ENCODE measurements at places on chromosomes 11 and 22. TPM values are rescaled to one million over a fixed set of nuclear protein-coding genes. Genes with fewer than 3 reads are reported as not detected.

GRCh38 chr11:1953489-1954266 lies 6.5 kb downstream of the MRPL23 start:
- peak; percentile 38 for DNase-seq

- DNase-seq, result no peak
Observed at GRCh38 chr11:92216789-92217188, 7.8 kb upstream of the FAT3 start.

DNA sequence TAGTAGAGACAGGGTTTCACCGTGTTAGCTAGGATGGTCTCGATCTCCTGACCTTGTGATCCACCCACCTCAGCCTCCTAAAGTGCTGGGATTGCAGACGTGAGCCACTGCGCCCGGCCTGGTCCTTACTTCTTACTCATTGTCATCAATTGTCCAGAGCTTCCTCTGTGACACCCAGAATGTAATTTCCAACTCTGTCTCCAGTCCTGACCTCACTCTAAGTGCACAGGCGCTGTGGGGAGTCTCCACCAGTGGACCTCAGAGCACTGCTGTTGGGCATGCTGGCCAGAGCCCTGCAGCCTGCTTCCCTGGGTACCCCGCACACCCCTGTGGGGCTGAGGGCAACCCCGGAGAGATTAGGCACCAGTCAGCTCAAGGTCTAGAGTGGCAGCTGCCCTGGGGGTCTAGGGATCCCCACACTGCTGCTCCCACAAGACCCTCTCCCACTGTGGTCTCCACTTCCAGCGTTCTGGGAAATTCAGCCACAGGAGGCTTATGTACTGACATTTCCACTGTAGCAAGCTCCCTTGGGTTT lies 1140.3 kb downstream of the TBC1D22A start:
- DNase-seq, result no peak

DNA sequence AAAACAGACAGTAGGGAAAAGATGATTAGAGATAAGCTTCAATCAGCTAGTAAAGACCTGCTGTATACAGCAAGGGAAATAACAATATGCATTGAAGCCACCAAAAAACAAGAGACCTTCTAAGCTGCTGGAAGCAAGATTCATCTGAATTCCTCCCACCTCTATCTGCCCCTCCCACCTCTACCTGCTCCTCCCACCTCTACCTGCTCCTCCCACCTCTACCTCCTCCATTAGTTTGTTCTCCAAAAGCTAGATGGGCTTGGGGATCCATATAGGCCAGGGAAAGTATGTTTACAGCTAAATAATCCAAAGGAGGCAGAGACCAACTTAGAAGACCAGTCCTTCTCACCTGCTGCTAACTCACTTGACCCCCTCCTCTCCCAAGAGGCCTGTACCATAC lies 33.2 kb downstream of the PAK1 start:
- no peak for DNase-seq

DNA sequence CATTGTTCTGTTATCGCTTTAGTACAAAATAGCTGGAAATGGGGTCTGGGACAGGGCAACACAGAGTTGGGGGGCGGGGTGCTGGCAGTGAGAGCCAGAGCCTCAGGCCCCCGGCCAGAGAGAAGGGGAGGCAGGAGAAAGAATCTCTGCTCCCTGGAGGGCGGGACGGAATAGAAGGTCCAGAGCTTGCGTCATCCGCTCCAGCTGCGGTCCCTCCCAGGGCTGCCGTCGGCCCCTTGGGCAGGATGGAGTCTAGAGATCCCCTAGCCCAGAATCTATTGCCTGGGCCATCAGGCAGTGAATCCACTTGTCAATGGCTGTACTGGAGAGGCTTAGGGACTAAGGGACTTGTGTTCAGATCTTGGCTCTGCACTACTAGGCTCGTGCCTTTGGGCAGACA lies 5.0 kb downstream of the TP53I11 start:
- DNase-seq, result peak; percentile 83

DNA sequence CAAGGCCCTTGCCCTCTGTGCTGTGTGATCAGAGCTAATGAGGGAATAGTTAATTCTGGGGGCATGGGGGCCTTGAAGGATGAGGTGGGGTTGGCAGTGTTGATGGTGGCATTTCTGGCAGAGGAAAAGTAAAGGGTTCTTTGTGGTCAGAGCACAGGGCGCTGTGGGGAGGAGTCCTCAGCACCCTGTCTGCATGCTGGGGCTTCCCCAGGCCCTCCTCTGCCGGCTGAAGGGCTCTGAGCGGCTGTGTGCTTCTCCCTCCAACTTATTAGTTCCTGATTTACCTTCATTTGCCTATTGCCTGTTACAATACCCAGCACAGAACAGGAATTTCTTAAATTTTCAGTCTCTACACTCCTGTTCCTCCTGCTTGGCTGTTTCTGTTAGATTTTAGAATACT lies 122.8 kb downstream of the HIPK3 start:
- DNase-seq, result no peak

Gene OR52A1
- total RNA-seq, result not detected

GRCh38 chr11:120645639-120646038 lies 134.1 kb downstream of the GRIK4 start:
- no peak for DNase-seq

Gene APLNR
- total RNA-seq, result 1.8 TPM

- no peak for DNase-seq
Observed at GRCh38 chr11:1926156-1927025, 6.9 kb downstream of the TNNT3 start.

GRCh38 chr22:40029189-40029890 lies 34.6 kb downstream of the FAM83F start:
- no peak for DNase-seq

GRCh38 chr11:1514336-1515061 lies 27.9 kb upstream of the MOB2 start:
- peak; percentile 84 for DNase-seq

- no peak for DNase-seq
Observed at GRCh38 chr22:35918456-35918855, 110.2 kb downstream of the RBFOX2 start.

Gene ZP1
- not detected for total RNA-seq

Gene SLC17A6
- not detected for total RNA-seq

Gene PHOX2A
- total RNA-seq, result 0.41 TPM

- no peak for DNase-seq
Observed at GRCh38 chr22:22939588-22940368, 52.2 kb downstream of the IGLL5 start.

DNA sequence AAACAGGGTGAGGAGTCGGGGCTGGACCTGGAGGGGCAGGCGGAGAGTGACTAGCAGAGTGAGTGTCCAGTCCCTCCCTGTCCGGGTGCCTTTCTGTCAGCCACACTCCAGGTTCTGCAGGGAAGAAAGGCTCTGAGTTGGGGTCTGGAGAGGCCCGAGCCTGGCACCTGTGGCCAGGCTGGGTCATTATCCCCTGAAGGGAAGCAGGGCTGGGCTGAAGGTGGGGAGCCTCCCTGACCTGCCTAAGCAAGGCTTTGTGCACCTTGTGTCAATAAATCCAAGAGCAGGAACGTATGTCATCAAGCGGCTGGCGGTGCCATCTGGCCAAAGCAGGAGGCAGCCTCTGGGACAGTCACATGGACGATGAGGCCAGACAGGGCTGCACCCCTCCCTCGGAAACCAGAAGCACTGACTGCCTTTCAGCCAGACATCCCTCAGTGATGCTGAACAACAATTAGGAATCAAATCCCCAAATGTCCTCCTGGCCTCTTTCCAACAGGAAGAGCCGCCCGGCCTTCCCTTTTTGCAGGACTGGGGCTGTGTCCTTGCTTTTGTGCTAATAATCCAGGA lies 73.9 kb upstream of the FGF3 start:
- DNase-seq, result no peak

GRCh38 chr11:100942016-100942415 lies 187.6 kb downstream of the PGR start:
- no peak for DNase-seq

- DNase-seq, result no peak
Observed at GRCh38 chr11:122821169-122821568, 17.1 kb upstream of the CRTAM start.

- DNase-seq, result no peak
Observed at GRCh38 chr11:108618529-108618928, 25.0 kb upstream of the EXPH5 start.

Gene SGSM1
- total RNA-seq, result 3.5 TPM

Gene GPR83
- total RNA-seq, result 0.55 TPM

DNA sequence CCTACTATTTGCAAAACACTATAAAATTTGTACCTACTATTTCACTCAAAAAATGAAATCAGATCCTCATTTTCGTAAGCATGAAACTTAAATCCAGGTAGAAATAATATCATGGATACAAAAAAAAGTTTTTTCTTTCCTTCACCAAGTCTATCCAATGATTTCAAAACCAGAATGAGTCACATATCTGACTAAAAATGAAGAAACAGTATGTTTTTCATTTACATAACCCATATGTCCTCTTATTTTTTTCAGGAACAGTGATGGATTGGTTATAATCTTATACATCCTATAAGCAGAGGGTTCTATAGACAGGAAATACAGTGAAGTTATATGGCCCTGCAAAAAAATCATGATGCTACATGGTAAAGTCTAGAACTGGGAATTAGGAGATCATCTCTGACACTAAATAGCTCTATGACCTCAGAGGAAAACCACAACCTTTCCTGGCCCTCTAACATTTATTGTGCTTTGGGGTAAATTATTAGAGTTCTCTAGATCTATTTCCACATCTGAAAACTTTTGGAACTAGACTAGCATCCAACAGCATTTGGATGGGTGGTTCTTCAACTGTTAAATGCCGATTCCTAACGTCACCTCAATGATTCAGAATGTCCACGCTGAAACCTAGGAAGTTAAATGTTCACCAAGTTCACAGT lies 10.9 kb downstream of the MTMR2 start:
- no peak for DNase-seq

- no peak for DNase-seq
Observed at GRCh38 chr11:80603472-80603871, 1162.6 kb upstream of the TENM4 start.

Gene OR10A2
- not detected for total RNA-seq

DNA sequence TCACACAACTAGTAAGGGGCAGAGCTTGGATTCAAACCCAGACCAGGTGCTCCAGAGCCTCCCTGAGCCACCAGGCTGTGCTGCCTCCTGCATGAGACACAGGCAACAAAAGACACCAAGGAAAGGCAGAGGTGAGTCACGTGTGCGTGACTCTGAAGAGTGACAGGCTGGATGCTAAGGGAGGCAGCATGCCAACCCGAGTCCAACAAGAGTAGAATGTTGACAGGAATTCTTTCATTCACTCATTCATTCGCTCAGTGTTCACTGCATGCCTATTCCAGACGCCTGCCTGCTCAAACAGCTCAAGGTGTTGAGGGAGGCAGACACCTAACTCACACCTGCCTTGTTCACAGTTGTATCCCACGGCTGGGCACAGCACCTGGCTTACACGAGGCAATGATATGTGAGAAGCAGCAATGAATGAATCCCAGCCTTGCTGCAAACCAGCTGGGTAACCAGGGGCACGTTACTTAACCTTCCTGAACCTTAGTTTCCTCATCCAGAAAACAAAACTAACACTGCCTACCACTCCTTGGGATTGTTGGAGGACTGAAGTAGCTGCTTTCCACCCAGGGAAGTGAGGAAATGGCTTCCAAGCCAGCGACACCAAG lies 73.8 kb upstream of the ARFGAP3 start:
- DNase-seq, result no peak

DNA sequence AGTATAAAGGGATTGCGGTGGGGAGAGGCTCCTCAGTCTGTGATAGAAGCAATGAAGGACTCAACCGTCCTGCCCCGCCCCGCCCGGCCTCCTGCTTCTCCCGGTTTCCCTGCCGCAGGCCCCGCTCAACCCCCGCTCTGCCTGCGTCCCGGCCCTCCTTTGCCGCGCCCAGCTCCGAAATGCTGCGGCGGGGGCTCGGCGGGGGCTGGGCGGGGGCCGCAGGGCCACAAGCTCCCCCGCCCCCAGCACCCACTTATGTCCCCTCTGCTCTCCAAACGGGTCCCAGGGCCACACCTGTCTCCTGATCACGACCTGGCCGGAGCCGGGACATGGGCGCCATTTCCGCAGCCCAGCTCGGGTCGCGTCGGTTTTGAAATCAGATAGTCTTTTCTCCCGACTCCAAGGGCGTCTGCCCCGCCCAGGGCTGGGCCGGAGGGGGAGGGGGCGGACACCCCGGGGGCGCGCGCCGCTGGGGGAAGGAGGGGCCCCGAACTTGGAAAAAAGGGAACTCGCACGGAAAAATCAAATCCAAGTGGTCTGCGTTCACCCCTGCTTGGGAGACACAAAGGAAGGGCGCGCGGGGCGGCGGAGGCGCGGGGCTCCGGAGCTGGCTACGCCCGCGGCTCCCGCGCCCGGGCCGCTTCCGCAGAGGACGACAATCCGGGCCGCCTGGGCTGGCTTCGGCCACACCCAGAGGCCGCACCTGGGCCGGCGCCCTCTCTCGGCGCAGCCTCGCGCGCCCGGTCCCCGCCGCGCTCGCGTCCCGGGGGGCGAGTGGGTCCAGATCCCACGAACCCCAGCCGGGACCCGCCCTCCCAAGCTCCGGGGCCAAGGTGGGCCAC lies 70.6 kb upstream of the EP300 start:
- peak; percentile 88 for DNase-seq

GRCh38 chr11:1040428-1041148 lies 4.1 kb upstream of the MUC6 start:
- no peak for DNase-seq

GRCh38 chr11:32774081-32774480 lies 20.4 kb downstream of the CCDC73 start:
- no peak for DNase-seq

DNA sequence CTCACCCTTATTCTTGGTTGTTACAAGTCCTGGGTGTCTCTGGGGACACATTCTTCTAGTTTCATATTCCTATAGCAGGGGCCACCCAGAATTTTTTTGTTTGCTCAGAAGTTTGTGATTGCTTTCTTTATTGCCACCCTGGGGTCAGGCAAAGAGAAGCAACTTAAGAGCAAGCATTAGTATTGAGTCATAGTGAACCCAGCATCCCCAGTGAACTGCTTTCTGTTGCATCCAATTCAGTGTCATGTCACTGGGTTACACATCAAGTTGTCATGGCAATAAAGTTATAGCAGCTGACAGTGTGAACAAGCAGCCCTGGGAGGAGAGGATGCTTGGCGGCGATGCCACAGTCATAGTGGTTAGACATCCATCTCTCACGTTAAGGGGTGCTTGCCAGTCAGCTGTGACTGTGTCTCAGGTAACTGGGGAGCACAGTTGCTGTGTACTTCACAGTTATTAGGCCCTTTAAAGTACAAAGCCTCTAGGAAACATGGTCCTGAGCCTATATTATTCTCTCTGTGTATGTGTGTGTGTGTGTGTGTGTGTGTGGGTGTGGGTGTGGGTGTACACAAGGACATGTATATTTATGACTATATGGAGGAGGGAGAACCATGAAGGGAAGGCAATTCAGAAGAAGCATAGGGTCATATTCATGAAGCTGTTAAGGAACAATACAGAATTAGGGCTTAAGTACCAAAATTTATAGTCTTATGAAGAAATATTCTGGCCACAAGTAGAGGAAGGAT lies 52.5 kb downstream of the TRIM44 start:
- no peak for DNase-seq

- no peak for DNase-seq
Observed at GRCh38 chr11:27642954-27643353, 57.3 kb downstream of the BDNF start.
